ENCODE measurements at places on chromosomes 13 and 19. TPM values are rescaled to one million over a fixed set of nuclear protein-coding genes. Genes with fewer than 3 reads are reported as not detected.

Gene AMH
- 4.5 TPM for polyA plus RNA-seq

Gene TNPO2
- 52.3 TPM for polyA plus RNA-seq

Gene HSH2D
- polyA plus RNA-seq, result 0.20 TPM

Gene ADGRE3
- 0.16 TPM for polyA plus RNA-seq

Gene KIR3DL1
- not detected for polyA plus RNA-seq

Gene MYO1F
- 17.8 TPM for polyA plus RNA-seq

Gene PSG6
- not detected for polyA plus RNA-seq

Gene COL4A1
- polyA plus RNA-seq, result 574 TPM

Gene CEACAM19
- polyA plus RNA-seq, result 4.4 TPM

Gene IL12RB1
- 0.21 TPM for polyA plus RNA-seq

Gene ZNF112
- polyA plus RNA-seq, result 6.3 TPM

Gene PEAK3
- polyA plus RNA-seq, result not detected

DNA sequence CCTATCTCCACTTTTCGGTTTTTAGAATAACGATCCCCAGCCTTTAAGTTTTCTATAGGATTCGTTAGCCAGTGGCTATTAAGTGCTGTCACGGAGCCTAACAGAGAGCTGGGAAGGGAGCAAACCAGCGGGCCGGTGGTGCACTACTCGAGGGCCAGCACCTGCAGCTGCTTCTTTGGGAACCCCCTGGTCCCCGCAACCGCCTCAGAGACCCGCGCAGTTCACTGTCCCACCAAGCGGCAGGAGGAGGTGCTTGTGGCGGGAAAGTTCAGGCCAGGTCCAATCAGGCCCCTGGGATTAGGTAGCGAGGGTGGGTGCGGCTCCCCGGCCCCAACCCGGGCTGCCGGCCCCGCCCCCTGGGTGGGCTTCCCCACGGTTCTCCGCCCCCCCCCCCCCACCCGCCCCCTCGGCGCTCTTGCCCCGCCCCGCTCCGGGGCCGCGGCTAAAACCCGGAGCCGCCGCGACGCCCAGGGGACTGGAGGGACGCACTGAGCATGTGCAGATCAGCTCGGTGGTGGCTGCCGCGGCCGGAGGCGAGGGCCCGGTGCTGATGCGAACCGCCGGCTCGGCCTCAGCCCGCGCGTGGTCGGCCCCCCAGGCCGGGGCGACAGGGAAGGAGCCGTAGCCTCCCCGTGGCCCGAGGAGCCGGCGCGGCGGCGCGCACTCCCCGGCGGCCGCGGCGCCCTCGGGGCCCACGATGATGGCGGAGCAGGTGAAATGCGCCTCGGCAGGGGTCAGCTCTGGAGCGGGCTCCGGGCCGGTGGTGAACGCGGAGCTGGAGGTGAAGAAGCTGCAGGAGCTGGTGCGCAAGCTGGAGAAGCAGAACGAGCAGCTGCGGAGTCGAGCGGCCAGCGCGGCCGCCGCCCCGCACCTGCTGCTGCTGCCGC, at the start of gene SLAIN1:
TSS of gene SLAIN1 (plus strand) at position 471 of the 887 bp plus-strand sequence. CDS start at position 698, 227 bp downstream.
- DNase-seq, result no peak

GRCh38 chr19:38308006-38308766, 4.1 kb downstream of the C19orf33 start:
- DNase-seq, result no peak

DNA sequence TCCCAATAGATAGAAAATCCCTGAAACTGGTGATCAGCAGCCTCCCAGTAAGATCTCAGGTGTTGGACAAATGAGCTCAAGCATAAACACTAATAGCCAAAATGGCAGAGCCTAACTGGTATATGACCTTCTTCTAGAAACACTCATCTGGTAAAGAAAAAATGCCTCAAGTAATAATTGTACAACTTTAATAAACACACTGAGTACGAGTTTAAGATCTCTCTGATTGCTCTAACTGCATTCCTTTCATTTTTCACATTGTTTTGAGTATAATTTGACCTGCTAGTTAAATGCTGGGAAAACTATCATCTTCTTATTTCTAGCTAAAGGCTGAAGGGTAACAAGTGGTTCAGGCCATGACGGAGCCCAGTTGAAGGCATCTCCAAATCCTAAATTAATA, 2009.5 kb upstream of the PCDH20 start:
- DNase-seq, result no peak

GRCh38 chr13:67308004-67308772, 78.1 kb upstream of the PCDH9 start:
- DNase-seq, result no peak

DNA sequence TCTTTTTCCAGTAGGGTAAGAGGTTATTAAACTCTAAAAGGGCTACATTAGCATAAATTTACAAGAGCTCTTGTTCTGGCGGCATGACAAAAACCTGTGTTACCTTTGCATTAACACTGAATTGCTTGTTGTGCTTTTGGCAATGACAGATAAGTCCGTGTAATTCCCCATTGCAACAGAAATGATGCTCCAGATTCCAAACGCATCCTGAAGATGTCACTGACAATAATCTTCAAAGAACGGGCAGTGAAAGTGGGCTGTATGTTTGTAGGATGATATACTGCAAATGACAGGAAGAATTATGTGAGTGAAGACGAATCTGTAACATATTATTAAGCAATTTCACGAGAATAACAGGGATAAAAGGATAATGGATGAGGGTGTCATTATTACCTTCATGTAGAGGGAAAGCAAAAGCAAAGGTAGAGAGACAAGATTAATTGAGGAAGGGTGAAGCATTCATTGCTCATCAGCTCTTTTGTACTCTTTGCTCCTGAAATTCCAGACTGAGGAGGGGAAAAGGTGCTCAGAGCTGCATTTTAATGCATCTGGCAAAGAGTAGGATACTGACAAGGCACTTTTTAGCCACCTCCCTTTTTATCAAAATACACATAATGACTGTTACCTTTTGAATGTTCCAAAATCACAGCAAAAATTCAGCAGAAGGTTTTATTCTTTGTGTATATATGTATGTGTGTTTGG, 38.5 kb upstream of the MAB21L1 start:
- DNase-seq, result no peak

DNA sequence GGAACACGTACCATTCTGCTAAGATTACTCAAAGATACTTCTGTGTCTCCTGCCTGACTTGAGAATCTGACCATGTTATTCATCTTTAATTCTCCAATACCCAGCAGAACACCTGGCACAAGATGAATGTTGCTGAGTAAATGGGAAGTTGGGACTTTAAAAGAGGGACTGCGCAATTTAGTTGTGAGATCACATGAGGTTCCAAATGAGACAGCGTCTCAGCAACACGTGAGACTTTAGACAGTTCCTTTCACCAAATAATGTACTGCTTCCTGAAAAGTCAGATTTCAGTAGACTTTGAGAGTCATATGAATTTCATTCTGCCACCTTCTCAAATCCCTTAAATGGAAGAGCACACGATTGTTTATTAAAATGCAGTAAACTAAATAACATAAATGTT, 36.7 kb downstream of the DOCK9 start:
- no peak for DNase-seq

GRCh38 chr19:32822916-32823746, 46.4 kb downstream of the SLC7A9 start:
- no peak for DNase-seq

DNA sequence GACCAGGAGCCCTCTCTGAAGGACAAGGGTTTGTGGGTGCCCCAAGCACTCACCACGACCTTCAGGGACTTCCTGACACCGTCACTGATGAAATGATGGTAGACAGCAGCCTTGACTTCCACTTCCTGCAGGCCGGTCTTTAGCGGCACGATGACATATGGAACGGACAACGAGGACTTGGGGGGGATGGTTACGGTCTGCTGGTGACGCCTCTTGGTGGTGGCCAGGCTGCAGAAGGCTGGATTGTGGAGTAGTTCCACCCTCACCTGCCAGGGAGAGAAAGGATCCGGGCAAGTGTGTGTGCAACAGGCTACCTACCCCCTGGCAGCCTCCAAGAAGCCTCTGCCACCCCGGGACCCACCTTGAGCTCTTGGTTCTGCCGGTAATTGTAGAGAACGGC, 23.2 kb downstream of the C3 start:
- DNase-seq, result no peak

DNA sequence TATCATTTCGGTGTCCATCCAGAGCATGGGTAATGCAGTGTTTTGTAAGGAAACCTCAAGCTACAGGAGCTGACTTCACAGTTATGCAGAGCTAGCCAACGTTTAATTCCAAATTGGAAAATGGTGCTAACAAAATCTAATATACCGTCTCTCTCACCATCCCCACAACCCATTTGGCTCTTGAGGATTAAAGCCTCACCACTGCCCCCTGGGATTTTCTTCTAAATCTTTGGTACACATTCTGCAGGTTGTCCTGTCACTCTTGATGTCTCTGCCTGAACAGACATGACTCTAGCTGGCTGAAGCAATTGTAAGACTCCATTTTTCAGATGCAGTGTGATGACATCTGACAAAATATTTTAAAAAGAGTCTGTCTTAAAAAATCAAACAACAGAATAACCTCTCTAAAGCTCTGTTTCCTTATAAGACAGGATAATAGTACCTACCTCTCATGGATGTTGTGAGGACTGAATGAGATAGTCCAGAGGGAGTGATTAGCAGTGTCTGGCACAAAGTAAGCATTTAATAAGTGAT, 451.8 kb downstream of the SUCLA2 start:
- no peak for DNase-seq

- no peak for DNase-seq
These were observed 54.5 kb downstream of the SPTBN4 start for GRCh38 chr19:40521276-40521675.

DNA sequence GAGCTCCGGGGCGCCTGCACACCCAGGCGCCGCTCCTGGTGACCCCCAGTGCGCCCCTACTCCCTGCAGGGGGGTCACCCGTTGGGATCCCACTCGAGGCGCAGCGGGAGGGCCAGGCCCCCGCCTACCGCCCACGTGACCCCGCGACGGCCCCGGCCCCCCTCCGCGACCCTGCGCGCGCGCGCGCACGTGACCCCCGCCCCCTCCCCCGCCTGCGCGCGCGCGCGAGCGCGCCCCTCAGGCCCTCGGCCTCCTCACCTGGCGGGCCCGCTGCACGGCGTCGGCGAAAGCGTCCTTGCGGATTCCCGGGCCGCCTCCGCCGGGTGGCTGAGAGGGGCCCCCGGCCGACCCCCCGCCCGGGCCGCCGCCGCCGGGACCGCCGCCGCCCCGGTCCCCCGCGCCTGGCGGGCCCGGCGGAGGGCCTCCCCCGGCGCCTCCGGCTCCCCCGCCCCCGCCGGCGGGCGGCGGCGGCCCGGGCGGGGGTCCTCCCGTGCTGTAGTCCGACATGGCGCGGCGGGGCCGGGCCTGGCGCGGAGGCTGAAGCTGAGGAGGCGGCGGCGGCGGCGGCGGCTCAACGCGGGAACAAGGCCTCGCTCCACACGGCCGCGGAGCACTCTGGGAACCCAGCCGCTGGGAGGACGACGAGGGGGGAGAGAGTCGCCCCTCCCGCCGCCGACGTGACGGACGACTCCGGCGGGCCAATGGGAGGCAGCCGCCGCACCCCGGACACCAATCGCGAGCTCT, at the start of gene KHSRP:
TSS of gene KHSRP (minus strand) at position 617 of the 744 bp plus-strand sequence. CDS start at position 507, 110 bp downstream.
- DNase-seq, result peak; percentile 18

GRCh38 chr19:30646806-30647205, 274.6 kb downstream of the ZNF536 start:
- no peak for DNase-seq

DNA sequence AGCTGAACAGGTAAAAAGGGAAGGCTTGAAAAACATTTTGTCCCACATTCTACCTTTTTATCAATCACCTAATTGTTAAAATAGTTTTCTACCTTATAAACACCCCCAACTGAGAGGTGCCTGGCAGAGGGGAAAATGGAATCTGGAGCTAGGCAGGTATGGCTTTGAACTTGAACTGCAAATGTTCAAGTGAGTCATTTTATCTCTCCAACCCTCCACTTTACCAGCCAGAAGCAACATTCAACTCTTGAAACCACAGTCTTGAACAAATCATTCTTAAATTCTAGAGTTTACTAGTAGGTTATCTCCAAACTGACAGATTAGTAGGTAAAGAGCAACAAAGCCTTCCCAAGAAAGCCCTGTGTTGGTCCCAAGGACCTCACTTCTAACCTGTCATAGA, 116.9 kb downstream of the ABCC4 start:
- DNase-seq, result no peak

DNA sequence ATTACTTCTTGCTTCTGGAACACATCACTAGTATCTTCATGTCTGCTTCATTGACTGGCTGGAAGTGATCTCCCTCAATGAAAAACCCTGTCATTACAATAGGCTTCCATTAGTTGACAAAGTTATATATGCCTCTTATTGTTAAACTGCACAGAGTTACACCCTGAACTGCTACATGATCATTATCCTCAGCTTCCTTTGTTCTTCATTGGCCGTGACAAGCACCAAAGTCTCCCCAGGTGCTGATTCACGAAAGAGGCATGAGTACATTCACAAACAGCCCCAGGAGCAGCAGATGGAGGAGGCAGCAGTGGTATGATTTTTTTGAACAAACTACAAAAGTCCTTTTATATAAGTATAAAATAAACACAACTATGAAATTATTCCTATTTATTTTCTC, 51.4 kb downstream of the VWA8 start:
- DNase-seq, result no peak

GRCh38 chr13:41310963-41311405, at the start of gene NAA16:
NAA16 (plus strand) TSS chr13:41311267; CDS start chr13:41311529, 262 bp downstream.
- peak; percentile 95 for DNase-seq

- no peak for DNase-seq
These were observed 68.5 kb downstream of the TSC22D1 start for GRCh38 chr13:44507639-44508038.

GRCh38 chr19:46404753-46405468, 8.5 kb downstream of the CCDC8 start:
- DNase-seq, result peak; percentile 77

- no peak for DNase-seq
These were observed 109.8 kb downstream of the EFNB2 start for GRCh38 chr13:106425661-106426060.

DNA sequence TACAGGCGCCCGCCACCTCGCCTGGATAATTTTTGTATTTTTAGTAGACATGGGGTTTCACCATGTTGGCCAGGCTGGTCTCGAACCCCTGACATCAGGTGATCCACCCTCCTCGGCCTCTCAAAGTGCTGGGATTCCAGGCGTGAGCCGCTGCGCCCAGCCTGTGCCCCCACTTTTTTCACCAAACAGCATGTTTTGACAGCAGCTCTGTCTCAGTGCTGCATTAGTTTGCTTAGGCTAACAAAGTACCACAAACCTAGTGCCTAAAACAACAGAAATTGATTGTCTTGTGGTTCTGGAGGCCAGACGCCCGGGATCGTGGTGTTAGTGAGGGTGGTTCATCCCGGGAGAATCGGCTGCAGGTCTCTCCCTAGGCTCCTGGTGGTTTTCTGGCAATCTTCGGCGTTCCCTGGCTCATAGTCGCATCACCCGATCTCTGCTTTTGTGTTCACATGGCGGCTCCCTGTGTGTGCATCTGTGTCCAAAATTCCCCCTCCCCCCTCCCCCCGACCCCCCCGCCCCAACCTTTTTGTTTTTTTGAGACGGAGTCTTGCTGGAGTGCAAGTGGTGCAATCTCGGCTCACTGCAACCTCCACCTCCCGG, 30.0 kb downstream of the MYH14 start:
- DNase-seq, result no peak

DNA sequence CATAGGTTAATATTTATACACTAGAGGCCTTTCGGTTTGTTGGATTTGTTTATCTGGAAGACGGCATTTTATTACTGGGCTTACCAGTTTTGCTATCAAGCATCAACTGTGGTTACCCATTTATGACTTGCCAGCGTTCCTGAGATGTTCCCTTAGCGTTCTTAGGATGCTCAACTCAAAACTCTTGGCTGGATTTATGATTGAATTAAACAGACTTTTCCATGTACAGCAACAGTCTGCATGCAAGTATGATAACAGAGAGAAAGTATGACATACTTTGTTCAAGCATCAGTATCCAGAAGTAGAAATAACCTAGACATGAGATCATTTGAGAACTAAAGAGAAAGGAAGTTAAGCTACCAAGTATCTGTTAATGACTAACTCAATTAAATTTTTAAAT, 29.9 kb upstream of the RNF113B start:
- DNase-seq, result no peak
